ENCODE measurements at places on chromosomes 1 and 21.

GRCh38 chr1:215458104-215458503, 109.0 kb upstream of the KCTD3 start:
- no peak for DNase-seq

DNA sequence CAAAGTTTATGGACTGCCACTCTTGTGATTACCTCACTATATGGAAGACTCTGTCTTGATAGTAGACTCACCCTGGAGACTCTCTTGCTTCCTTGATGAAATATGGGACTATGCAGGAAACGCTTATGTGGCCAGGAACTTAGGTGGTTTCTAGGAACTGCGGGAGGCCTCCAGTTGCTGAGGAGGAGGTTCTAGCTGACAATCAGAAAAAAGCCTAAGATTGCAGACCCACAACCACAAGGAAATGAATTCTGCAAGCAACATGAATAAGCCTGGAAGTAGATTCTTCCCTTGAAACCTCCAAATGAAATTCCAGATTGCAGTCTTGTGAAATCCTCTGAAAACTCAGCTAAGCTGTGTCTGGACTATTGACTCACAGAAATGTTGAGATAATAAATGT, 88.9 kb upstream of the COL11A1 start:
- no peak for DNase-seq

DNA sequence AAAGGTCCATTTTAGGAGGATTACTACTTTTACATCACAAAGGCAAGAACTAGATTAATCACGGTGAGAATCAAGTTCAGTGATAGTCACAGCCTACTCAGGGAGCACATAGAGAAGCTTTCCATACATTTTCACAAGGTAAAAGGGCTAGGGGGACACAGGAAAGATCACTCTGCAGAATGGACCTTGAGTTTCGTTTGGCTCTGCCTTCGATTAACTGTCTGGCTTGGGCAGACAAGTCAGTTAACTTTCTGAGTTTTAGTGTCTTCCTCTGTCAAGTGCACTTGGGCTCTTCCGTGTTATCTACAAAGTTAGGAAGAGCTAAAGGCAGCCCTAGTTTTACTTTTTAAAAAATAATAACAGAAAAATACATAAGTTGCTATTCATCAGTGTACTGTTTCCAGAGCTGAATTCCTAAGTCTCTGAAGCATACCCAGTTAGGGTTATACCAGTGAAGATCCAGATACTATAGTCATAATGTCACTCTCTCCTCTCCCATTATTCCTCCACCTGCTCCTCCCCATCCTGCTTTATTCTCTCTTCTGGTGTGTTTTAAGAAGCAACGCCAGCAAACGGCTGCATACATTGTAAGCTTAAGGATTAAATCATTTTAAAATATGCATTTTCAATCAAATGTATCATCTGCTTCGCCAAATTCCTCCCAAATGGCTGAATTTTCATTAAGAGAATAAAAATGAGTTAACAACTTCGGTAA, 1.7 kb downstream of the CEP170 start:
- no peak for DNase-seq

GRCh38 chr1:182389619-182390047, 2.0 kb downstream of the GLUL start:
- DNase-seq, result no peak

DNA sequence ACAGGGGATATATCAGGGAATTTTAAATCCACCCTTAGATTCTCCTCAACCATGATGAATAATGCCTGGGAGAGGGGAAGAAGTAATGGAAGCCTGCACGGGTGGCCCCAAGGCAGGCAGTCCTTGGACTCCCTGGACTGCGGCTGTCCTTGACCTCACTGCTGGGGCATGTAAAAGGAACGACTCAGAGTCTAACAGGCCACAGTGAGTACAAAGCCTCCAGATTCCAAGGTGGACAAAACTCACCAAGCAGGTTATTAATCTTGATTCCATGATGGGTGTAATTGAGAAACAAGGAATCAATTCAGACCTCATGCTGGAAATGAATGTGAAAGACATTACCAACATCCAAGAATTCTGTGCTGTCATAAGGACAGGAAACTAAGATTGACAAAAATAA, 13.0 kb upstream of the ARHGAP29 start:
- no peak for DNase-seq

DNA sequence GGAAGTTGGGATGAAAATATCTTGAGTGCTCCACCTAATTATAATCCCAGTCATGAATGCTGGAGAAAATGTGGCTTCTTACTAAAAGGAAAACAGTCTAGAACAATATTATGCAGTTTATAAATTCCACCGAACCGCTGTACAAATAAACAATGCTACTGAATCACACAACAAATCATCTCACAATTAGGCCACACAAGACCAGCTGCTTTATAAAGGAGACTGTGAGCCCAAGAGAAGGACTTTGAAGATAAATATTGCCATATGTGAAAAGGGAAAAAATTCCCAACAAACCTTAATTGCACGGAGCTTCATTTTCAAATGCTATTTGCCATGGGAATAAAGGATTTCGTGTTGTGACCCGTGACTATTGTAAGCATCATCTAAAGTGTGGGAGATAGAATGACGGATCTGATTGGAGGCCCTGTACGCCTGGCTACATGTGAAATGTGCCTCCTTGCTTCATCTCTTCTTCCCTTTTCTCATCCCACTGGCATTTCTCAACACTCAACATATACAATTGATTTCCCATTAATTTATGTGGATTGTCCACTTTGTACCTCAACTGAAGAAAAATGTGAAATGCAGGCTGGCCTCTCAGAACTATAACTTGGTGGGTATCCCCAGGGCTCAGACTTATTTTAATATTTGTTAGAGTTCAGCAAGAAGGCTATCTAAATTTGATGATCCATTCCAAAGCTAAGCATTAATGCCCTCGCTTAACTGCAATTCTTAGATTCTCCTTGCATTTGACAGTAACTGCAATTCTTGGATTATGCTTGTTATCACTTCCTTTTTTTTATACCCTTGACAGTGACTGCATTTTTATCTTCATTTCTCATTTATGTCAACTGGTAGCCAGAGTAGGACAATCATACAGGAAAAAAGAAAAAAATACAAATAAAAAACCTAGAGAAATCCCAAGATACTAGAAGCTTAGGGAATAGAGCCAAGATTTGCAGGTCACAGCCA, 122.3 kb downstream of the TGFB2 start:
- no peak for DNase-seq

GRCh38 chr21:35390013-35390776, 341.1 kb upstream of the RUNX1 start:
- no peak for DNase-seq
